Stimulated activated CD8-positive, alpha-beta memory T cell treated with anti-CD3 and anti-CD28 coated beads, Interleukin-7, amount 100 ng/mL, for 1 hour (primary cell): ENCODE measurements at places on chromosomes 3 and 15.

- no peak for DNase-seq
These were observed 455.6 kb downstream of the TBL1XR1 start for GRCh38 chr3:176741664-176742047.

DNA sequence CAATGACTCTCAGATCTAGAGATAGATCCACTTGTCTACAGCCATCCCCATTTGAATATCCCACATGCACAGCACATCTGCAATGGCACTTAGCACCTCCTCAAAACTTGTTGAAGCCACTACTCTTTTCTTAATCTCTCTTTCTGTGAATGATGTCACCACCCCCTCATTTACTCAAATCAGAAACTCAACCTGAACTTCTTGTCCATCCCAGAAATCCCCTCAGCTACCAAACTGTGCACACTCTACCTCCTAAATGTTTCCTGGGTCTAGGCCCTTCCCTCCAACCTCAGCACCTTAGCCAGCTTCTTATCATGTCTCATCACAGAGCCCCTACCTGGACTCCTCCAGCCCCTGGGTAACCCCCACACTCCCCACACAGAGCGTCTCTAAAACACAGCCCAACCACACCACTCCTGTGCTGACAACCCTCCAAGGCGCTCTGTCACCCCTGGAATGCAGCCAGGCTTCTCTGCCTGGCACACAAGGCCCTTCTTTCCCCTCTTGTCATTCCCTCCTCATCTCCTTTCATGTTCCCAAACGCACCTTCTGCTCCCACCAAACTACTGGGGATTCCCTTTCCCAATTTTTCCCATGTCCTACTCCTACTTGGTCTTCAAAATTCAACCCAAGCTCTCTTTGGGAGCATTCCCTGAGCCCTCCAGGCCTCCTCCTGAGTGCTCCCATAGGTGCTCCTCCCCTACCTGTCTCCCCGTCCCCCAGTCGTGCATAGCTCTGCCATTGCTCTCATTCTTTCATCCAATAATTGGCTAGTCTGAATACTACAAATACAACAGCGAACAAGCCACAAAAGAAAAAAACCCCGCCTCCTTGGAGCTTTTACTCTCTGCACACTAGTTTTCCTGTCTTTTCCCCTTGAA is 39.8 kb upstream of the ZBTB38 start:
- no peak for DNase-seq

- no peak for DNase-seq
These were observed 141.9 kb downstream of the LPP start for GRCh38 chr3:188295876-188296275.

DNA sequence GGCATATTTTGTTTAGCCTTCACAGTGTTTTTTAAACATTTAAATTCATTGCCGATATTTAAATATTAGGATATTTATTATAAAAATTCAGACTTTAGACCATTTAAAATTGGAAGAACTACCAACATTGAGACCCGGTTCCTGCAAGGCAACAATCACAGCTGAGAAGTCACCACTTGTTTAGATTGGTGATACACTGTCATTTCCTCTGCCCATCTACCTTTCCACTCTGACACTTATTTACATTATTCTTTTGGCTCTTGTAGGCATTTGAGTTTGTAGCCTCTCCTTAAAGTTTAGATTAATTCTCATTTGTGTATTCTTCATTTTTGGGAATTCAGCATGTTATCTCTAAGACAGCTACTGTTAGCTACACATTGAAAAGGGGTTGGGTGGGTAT is 10.3 kb upstream of the IL20RB start:
- no peak for DNase-seq

DNA sequence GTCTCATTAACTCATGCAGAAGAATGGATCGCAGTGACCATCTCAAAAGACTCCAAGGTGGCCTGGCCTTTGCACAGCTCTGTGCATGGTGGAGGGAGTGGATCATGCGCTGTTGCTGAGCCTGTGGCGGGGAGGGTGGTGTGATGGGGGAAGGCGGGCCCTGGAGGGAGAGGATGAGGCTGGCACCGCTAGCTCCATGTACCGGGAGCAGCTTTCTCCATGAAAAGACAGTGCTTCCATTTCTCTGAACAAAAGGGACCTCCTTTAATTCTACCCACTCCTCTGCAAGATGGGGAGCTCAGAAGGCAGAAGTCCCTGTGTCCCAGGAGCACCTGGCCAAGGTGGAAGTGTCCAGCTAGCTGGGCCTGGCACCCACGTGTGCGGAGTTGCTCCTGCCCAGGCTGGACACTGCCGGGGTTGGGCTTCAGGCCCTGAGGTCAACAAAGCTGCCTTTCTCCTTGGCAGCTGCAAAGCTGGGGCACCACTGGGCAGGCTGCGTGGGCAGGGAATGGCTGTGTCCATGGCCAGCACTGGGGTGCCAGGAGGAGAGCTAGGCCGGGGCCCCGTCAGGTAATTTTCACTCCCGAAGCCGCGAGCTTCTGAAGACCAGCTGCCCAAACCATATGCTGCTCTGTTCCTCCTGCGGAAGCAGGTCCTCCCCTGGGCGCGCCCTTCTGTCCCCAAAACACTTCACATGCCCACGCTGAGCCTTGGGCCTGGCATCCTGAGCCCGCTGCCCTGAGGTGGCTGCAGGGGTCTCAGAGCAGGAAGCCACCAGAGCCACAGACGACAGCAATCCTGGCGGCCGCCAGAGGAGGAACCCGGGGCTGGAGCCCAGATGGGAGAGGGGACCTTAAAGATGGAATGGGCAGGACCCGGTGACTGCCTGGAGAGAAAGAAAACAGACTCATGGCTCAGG is 6.4 kb downstream of the MAP6D1 start:
- no peak for DNase-seq

DNA sequence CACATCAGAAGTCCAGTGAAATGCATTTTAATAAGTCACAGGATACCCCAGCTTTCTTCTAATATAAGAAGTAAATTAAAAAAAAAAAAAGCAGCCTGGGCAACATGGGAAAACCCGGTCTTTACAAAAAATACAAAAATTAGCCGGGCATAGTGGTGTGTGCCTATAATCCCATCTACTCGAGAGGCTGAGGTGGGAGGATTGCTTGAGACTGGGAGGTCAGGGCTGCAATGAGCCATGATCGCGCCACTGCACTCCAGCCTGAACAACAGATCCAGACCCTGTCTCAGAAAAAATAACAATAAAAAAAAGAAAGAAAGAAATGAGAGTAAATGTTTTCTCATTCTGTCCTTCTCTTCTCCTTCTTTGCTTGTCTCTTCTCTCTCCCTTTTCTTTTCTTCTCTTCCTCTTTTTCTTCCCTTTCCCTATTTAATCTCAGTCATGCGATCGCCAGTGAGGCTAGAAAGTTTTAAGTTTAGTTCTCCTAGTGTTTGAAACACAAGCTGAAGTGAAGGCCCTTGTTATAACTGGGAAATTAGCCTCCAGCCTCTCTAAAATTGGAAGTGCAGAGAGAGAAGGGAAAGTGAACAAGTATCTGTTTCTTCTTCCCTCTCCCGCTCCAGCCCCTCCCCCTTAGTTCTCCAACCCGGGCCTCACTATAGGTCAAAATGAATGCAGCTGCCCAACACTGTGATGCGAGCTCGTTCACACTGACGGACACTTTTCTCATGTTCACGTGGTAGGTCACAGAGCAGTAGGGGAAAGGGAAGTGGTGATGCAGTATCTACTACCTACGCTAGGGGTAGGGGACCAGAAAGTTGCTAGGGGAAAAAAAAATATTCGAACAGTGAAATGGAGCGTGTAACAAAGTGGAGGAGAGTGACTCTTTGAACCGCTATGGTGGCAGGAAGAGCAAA is 23.5 kb upstream of the TSC22D2 start:
- DNase-seq, result no peak

GRCh38 chr3:53891497-53892285 is at the start of gene SELENOK:
SELENOK (minus strand) TSS chr3:53891859.
- DNase-seq, result peak; percentile 92

DNA sequence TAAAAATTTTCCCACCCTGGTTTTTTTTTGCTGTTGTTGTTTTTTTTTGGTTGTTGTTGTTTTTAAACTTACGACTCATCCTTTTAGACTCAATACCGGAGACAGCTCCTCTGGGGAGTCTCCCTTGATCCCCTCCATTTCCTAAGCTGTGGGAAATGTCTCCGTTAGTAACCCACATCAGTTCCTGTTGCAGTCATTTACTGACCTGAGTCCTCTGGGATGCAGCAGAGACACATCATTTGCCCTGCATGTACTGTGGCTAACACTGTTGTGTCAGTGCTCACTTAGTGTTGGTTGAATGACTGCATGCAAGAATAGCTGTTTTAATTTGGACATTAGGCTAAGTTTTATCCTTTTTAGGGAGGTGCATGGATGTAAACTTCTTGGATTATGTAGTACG is 83.8 kb downstream of the MBNL1 start:
- no peak for DNase-seq

- no peak for DNase-seq
These were observed 234.1 kb downstream of the MEX3B start for GRCh38 chr15:81811736-81812135.

DNA sequence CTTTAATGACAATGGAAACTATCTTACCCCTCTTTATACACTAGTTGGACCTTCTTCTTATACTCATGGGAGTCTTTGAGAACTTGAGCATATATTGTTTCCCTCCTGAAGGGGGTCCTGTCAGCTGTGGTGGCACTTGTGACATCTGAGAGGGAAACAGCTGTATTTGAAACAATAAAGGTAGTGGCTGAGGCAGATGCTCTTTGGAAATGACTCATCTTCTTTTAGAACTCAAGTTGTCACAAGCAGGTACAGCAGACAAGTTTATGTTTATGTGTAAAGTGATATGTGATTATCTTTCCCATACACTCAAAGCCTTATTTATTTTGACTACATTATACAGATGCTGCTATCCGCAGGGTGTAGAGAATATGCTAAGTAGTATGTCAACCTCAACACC is 220.0 kb upstream of the GRM7 start:
- DNase-seq, result no peak

DNA sequence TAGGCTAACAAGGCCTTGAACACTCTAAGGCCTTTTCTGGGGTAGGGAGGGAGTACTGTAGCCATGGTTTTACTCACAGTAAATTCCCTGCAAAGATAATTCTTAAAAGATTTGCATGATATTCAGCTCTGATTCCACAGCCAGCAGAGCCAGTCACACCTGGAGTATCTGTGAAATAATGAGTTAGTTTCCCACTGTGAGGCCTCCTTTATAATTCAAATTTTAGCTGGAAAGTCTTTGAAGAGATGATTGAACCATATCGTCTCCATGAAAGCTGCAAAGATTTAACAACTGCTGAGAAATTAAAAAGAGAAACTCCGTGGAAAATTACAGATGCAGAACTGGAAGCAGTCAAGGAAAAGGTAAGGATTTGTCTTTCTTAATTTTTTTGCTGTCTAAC is 32.3 kb upstream of the DUT start:
- DNase-seq, result no peak

DNA sequence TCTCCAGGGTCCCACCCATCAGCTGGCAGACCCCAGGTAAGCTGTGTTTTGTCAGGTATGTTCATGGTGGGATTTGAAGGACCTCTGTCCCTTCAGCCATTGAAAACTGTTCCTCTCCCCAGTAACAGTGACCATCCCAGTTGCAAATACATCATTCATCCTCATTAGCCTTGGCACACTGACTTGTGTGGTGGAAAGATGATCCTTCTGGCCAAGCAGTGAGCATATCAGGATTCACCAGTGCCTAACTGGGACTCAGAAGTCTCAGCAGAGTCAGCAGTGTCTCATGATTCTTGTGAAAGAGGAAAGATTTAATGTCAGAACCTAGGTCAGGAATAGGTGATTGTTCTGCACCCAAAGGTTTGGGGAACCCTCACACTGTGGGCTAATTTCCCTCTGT is 90.2 kb downstream of the DNAJB8 start:
- no peak for DNase-seq

- DNase-seq, result no peak
These were observed 4.5 kb downstream of the ESYT3 start for GRCh38 chr3:138438896-138439295.

DNA sequence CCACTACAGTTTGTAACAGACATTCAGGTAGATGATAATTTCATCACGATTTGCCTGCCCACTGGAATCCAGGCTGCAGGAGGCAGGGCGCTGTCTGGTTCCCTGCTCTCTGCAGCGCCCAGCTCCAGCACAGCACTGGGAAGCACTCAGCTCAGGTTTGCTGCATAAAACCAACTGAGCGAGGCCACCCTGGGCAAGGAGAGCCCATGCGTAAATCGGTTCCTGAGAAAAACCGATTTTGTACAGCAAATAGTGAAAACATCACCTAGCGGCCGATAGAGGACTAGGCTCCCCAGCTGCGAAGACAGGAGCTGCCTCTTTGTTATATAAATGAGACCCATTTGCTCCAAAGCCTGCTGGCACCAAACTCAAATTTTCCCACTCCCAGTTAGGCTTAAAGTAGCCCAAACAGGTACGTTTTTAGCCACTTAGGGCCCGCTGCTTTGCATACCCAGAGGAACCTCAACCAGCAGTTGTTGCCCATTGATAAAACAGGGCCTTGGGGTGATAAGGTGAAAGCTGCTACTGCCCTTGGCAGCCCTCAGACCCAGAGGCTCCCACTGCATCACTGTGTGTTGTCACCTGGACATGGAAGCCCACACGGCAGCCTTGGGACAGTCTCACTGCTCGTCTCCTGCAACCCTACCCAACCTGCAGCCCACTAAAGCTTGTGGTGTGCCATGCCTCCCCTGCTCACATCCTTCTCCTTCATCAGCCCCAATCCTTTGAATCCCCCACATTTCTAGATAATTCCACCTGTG is 47.5 kb downstream of the ALDH1L1 start:
- DNase-seq, result no peak

GRCh38 chr15:63601704-63602185 is 4.6 kb downstream of the FBXL22 start:
- no peak for DNase-seq

DNA sequence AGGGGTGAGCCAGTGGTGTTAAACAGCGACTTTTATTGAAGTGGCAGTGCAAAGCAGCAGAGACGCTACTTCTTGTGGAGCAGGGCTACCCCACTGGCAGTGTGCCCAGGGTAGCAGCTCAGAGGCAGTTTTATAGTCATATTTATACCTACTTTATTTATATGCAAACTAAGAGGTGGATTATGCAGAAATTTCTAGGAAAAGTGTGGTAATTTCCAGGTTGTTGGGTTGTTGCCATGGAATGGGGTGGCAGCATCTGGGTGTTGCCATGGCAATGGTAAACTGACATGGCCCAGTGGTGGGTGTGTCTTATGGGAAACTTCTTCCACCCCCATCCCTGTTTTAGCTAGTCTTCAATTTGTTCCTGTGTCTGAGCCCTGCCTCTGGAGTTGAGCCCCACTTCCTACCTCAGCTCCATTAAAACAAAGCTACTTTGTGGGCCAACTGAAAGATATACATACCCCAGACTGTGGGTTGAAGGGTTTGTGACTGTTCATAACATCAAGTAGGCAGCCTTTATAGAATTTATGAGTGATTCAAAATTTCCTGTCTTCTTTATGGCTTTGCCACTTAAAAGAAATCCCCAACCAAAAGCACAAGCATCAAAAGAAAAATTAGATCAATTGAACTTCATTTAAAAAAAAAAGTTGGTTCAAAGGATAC is 60.3 kb downstream of the EBLN2 start:
- DNase-seq, result no peak

GRCh38 chr3:196238612-196239560 is 22.6 kb downstream of the SLC51A start:
- DNase-seq, result no peak

DNA sequence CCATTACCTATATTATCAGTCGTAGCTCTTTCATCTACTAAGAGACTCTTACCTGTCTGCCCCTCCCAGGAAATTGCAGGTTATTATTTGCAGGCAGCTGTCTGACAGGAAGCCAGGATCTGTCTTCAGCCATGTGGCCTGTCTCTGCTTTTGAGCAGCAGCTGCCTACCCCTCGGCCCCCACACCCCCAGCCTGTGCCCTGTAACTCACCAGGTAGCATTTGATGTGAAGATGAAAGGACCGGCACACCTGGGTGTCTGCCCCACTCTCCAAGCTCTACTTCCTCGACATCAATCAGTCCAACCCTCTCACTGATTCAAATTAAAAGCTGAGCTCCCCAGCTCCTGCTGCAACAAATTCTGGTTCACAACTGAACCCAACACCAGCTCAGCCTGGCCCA is 197.2 kb upstream of the CTNNB1 start:
- no peak for DNase-seq
